ENCODE measurements at places on chromosomes 7 and 10.

- no peak for DNase-seq
Observed at GRCh38 chr7:158588878-158589442, 1.3 kb upstream of the PTPRN2 start.

GRCh38 chr7:154598396-154598795, 404.5 kb downstream of the PAXIP1 start:
- no peak for DNase-seq

GRCh38 chr7:46485481-46486065, 564.5 kb upstream of the IGFBP3 start:
- no peak for DNase-seq

GRCh38 chr7:18590744-18591340, 95.3 kb downstream of the HDAC9 start:
- no peak for DNase-seq

- no peak for DNase-seq
Observed at GRCh38 chr7:73719806-73720169, 319 bp upstream of the STX1A start.

All from stimulated activated CD4-positive, alpha-beta T cell treated with anti-CD3 and anti-CD28 coated beads, Interleukin-1b, Interleukin-23, amount 100 ng/mL, for 24 hours (primary cell).